Muscle of arm (tissue), 14 donors: ENCODE measurements at places on chromosomes 1 and 21. TPM values are rescaled to one million over a fixed set of nuclear protein-coding genes. Genes with fewer than 3 reads are reported as not detected.
A peak's percentile ranks its signal among the peaks of the same experiment; 100 is the strongest.

- peak; percentile 43 for DNase-seq
Measured at GRCh38 chr1:43563876-43564539, 33.3 kb downstream of the PTPRF start.

DNA sequence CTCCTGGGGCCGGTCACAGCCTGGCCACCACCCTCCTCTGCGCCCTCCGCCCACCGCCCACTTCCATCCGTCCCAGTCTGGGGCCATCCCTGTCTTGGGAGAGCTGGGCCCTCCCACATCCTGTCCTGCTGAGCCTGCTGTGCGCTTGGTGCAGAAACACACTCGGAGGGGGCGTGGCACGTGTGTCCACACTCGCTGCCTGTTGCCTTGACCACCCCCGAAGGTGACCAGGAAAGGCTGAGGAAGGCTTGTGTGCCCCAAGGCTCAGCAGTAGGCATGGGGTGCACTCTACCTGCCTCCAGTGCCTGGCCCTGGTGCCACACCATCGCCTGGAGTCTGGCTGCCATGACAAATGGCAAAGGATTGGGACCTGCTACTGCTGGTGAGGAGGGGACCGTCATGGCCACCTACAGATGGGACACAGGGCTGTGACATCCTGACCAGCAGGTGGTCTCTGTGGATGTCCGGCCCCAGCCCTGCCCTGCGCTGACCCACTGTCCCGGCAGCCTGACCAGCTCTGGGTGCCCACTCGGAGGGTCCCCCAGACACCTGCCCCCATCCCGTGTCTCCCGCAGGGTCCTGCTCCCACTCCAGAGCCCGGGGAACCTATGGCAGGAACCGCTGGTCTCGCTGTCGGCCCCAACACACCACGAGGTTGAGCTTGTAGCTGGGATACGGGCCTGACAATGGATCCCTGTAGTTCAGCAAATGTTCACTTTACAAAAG lies 23.2 kb upstream of the PTTG1IP start:
- DNase-seq: no peak

Gene GUCA2A
- not detected for polyA plus RNA-seq

DNA sequence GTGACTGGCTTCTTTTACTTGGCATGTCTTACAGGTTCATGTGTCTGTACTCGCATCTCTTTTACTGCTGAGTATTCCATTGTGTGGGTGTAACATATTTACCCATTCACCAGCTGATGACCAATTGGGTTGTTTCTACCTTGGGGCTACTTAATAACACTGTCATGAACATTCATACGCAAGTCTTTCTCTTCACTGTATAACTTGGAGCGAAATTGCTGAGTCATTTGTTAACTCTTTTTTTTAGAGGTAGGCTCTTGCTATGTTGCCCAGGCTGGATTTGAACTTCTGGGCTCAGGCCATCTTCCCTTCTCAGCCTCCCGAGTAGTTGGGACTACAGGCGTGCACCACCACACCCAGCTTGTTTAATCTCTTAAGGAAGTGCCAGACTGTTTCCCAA lies 6.5 kb downstream of the PYCR2 start:
- DNase-seq: no peak

- no peak for DNase-seq
Measured at GRCh38 chr21:33688353-33688752, 46.1 kb downstream of the ITSN1 start.

DNA sequence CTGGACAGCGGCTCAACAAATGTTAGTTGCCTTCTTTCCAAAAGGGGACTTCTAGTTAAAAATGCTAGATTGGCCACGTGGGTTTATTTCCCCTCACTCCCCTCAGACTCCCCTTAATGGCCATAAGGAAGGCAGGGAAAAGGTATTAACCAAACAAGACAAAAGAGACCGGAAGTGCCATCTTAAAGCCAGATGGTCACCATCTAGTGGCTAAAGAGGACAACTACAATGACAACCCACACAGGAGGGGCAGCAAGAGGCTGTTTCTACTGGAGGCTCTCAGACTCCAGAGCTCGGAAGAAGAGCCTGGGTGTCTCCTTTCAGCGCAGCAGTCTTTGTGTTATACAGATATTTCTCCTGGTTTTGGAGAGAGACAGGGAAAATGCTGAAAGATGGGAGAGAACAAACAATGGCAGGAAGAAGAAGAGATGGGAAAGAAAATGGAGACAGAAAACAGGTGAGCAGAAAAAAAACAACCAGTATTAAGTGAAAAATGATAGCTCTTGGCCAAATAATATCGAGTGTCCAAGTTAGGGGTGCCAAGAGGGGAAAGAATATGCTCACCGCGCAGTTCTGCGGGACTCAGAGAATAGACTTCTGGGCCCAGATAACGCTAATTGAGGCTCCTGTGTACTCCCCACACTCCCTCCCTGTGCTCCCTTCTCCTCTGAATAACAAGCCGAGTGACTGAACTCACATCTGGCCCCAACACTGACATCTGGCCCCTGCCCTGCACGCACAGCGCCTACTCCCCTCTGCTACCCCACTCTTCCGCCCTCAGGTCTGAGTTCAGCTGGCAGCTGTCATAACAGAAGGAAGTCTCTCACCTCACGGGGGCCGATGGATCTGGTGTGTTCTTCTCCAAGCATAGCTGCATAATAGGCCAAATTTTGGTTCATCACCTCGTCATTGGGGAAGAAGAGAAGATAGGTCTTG lies 9.6 kb downstream of the P3H1 start:
- DNase-seq: no peak

DNA sequence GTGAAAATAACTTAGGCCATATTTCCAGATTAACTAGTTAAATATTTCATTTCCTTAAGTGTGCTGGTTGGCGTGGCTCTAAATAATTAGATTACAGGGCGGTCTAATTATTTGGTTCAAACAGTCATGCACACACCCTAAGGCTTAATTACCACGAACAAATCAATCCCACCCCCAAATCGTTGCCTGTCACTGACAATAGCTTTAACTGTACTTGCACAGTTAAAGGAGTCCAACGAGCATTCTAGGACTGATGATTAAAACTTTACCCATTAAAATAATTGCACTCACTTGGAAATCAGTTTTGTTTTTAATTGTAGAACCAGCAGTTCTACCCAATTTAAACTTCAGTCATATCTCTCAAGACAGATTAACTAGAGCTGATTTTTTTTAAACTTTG lies 1.5 kb upstream of the POU2F1 start:
- DNase-seq: no peak

Gene NID1
- polyA plus RNA-seq: 287 TPM
